ENCODE measurements at places on chromosomes 5 and 9.

- DNase-seq, result no peak
Observed at GRCh38 chr5:2519153-2519552, 232.3 kb downstream of the IRX2 start.

DNA sequence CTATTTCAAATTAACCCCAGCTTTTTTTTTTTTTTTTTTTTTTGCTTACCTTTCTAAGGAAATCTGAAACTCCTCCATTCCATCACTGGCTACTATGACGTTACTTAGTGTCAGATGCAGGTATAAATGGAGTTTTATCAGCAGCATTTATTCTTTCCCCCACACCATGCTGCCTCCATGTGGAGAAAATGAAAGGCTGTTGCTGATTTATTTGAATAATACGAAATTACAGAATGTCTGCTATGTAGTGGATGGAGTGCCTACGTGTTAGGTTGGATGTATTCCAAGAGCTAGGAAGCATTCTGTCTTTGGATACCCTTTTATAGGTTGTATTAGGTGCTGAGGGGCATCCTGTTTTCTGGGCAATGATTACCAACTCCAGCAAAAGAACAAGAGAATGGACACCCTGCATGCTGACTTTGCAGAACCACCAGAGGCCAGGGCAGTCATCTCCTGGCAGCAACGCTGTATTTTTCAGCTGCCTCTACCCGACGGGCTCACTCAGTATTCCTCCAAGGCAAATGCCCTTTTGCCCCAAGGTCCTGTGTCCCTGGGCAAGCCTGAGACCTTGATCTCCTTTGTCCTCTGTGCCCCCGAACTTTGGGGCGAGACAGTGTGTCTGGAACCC is 199.5 kb downstream of the ALDH1A1 start:
- no peak for DNase-seq

- DNase-seq, result no peak
Observed at GRCh38 chr5:53167836-53168235, 58.3 kb upstream of the MOCS2 start.

DNA sequence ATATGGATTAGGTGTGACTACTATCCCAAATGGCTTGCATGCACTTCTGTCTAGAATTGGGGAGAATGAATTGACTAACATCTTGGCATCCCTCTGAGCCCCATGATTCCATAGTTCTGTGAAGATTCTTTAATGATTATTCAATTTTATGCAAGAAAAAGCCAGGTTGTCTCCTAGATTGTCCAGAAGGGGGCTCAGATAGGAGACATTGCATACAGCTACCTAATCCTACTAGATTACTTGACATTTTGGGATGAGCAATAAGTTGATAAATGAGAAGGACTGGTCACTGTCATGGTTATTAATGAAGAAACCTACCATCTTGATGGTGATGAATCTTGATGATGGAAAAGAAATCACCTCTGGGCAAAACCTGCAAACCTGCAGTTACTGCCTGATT is 117.0 kb downstream of the CARTPT start:
- DNase-seq, result no peak

- no peak for DNase-seq
Observed at GRCh38 chr9:81146684-81147337, 542.5 kb downstream of the TLE1 start.

- no peak for DNase-seq
Observed at GRCh38 chr5:130710596-130710995, 454.5 kb downstream of the HINT1 start.

- DNase-seq, result no peak
Observed at GRCh38 chr9:107333363-107333762, 50.3 kb downstream of the RAD23B start.

GRCh38 chr9:71984831-71985281 is 73.4 kb downstream of the C9orf85 start:
- no peak for DNase-seq

DNA sequence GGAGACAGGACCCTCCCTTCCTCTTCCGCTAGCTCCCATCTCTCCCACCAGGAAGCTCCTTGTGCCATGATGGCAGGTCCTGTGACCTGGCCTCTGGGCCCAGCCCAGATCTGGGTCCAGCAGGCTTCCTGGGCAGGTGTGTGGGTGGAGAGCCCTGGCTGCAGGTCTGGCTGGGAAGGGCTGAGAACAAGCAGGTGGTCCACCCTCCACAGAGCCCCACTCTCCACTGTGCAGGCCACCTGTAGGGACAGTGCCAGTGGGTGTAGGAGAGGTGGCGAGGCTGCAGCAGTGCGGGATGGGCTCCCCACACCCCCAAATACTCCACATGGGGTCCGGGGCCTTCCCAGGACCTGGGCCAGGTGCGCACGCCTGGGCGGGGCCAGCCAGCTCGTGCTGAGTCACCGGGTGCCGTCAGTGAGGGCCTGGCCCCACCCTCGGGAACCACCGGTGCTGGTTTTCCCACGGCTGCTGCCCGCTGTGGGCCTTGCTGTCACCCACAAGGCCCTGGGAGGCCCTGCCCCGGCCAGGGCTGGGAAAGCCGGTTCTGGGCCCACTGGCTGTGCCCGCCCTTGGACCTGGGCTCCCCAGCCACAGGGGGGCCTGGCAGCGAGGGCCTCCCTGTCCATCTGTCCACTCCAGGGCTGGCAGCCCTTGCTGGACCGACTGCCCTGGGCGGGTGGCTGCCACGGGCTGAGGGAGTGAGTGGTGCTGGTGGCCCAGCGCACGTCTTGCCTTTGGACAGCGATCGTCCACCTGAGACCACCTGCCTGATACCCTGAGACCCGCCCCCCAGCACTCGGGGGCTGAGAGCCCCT is 9.3 kb upstream of the NRARP start:
- no peak for DNase-seq

All from germinal center (tissue), 1 donor.